ENCODE measurements at places on chromosomes 1 and 21.

DNA sequence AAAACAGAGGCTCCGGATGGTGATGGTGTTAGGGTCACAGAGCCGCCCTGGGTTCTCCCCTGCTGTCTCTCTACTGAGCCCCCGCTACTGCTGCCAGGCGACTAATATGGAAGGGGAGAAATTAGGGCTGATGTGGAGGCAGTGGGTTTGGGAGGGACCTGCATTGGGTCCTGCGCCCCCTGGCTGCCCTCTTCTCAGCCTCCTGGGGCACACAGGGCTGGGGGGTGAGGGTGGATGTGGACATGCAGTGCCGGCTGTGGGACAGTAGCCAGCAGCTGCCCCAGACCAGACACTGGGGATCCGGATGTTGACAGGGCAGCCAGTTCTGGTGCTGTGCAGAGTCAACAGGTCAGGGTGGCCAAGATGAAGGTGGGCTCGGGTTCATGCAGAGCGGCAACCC is 1.5 kb upstream of the CLCNKB start:
- no peak for DNase-seq

- no peak for DNase-seq
Measured at GRCh38 chr1:36796106-36796590, 238.2 kb downstream of the GRIK3 start.

- no peak for DNase-seq
Measured at GRCh38 chr1:17194133-17194475, 10.8 kb upstream of the PADI1 start.

DNA sequence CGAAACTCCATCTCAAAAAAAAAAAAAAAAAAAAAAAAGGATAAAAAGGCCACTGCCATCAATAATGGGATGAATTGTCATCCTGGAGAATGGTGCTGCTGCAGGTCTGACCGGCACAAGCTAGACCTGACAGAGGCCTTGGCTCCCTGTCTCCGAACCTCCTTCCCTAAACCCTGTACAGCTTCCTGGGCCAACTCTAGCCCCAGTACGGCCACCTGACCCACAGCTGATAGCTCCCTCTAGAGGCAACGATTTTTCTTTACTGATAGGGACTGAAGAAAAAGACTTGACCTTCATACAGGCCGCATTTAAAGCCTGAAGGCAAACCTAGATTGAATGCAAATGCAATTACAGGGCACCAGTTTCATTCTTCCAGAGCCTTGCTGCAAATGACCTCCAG is 30.7 kb downstream of the NOL9 start:
- no peak for DNase-seq

GRCh38 chr21:28541371-28542112 is 451.1 kb downstream of the LTN1 start:
- DNase-seq: no peak

- DNase-seq: no peak
Measured at GRCh38 chr1:19811206-19811851, 3.8 kb downstream of the RNF186 start.

DNA sequence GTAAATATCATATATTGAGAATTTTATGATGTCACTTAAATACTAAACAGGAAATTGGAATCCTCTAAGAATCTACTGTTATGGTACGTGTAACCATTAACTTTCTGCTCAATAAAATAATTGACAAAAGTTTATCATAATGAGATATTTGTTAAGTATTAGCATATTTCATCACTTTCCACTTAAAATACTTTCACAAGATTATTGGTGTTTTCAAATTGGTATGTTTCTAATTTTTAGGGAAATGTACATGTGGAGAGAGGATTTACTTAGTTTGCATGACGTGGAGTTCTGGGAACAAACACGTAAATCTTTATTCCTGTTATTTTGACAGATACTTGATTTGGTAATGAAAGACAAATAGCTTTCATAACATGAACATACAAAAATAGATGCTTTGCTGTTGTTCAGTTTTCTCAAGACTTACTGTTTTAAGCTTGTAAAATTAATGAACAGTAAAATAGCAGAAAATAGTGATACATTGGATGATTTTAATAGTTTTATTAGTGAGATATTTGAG is 1.6 kb downstream of the SRSF11 start:
- DNase-seq: no peak

- no peak for DNase-seq
Measured at GRCh38 chr1:16484931-16485330, 29.2 kb downstream of the RNU1-1 start.

- DNase-seq: no peak
Measured at GRCh38 chr21:44875316-44875700, 1.8 kb upstream of the PTTG1IP start.

DNA sequence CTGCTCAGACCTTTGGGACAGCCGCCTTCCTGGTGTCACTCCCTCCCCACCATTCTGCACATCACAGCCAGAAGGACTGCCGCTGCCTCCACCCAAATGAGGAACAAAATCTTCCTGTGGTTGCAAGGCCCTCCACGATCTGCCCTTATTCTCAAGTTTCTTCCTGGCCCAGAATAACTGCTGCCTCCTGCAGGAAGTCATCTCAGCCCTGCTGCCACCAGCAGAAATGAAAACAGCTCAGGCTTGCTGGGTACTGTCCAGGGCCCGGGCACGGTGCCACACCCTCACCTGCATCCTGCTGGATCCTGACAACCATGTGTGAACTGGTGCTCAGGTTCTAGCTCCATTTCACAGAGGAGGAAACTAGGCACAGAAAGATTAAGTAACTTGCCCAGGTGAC is 2.8 kb downstream of the CLDN19 start:
- peak; percentile 29 for DNase-seq

DNA sequence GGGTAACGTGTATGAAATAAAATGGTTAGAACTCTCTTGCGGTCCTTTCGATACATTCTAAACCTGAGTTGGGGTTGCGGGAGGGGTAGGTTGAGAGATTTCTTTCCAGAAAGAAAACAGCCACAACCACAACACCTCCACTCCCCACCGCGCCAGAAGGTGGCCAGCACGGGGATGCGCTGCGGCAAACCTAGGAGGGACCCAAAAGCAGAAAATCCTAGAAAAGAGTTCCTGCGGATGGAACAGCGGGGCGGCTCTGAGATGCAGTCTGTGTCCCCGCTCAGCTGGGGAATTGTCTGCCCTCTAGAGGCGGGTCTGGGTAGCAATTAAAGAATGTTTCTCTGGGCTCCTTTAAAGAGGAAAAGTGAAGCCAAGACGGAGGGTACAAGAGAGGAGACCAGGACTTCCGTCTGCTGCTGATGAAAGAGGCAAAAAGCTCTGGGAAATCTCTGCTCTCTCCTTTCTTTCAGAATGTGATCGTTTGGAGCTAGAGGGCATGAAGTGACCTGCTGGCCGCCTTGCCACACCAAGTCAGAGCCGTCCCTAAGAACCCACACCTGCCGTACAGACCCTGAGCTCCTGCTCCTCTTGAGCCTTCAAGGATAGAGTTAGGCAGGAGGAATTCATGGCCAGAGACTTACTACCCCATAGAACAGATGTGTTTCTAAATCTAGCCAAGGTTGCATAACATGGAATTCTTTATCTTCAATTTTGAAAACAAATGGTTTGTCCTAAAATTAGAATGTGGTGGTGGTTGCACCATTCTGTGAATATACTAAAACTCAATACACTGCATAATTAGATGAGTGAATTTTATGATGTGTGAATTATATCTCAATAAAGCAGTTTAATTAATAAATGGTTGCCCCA is 46.5 kb upstream of the COA6 start:
- peak; percentile 38 for DNase-seq

DNA sequence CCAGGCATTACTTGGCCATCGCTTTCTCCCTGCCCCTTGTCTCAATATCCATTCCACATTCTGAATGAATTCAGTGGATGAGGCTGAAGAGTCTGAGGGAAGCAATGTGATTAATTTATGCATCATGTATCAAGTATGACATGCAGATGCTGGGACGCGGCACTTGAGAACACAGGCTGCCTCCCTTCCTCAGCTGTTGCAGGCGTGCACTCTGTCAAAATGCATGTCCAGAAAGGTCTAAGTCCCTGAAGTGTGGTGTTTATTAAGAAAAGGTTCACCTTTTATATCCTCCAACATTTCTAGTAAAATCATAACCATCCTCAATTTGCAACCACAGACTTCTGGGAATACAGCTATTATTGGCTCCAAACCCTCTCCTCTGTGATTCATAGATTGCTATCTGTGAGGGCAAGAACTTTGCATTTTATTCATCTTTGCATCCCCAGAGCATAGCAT is 22.6 kb upstream of the RAB3GAP2 start:
- DNase-seq: no peak

DNA sequence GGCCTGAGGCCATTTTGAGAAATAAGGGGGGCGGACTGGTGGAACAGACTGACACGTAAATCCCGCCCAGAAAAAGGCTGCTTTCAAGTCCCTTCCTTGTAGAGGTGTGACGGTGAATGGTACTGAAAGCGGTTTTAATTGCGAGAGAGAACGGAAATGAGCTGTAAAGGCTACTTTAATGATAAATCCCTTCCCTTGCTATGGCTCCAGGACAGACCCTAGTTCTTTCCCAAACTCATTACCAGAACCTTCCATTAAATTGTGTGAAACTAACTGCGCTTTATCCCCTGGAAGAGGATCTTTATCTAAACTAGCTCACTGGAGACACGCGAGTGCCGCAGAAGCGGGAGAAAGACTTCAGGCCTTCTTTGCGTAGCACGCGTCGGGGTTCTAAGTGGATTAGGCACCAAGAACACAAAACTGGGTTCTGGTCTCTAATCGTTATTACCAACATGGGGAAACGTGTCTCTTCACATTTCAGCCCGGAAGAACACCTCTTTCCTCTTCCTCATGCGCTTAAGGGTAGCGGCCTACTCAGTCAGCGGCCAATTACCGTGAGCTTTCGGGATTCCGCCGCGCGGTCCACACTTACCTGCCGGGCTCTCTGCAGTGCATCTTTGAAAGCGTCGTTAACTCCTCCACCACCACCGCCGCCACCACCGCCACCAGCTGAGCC is 441 bp downstream of the FUBP1 start:
- peak; percentile 72 for DNase-seq

DNA sequence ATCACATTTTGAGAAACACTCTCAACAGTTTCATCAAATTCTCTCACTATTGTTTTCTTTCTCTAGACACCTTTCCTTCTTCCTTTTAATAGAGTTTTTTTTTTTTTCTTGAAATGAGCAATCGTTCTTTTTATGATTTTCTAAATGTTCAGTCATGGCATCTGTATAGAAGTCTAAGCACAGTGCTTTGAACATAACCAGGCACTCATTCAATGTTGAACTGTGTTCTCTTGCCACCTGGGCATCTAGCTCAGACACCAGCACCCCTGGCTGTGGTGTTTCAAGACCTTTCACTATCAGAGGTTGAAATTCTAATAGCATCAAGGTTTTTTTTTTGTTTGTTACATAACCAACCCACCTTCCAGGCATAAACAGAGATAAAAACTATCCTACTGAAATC is 96.6 kb downstream of the DNM3 start:
- DNase-seq: no peak

DNA sequence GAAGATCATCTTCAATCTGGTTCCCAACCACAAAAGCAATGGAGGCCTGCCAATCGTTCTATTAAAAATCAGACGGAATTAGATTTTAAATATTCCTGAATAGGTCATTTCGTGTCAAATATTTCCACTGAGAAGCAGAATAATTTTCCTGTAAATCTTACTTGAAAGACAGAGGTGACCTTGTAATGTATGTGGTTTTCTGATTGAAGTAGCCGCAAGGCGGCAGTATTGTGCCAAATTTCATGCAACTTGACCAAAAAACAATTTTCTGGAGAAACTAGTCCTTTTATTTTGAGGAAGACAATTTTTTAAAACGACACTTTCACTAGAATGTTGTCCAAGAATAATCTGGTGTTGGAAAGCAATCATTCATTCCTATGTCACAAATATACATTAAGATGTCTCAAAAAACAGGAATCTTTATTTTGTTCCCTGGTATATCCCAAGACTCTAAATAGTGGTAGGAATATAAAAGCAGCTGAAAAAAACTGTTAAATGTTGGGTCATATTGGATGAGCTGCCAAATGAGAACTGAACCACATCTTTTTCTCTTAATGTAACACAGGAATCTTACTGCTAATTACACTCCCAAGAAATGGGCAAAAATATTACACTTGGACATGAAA is 33.6 kb downstream of the SPAG17 start:
- peak; percentile 8 for DNase-seq

- DNase-seq: no peak
Measured at GRCh38 chr21:14766241-14766640, 220.1 kb upstream of the SAMSN1 start.

- DNase-seq: no peak
Measured at GRCh38 chr1:151832318-151832980, 847 bp upstream of the RORC start.

GRCh38 chr1:228666686-228667623 is 68.3 kb upstream of the RHOU start:
- no peak for DNase-seq

DNA sequence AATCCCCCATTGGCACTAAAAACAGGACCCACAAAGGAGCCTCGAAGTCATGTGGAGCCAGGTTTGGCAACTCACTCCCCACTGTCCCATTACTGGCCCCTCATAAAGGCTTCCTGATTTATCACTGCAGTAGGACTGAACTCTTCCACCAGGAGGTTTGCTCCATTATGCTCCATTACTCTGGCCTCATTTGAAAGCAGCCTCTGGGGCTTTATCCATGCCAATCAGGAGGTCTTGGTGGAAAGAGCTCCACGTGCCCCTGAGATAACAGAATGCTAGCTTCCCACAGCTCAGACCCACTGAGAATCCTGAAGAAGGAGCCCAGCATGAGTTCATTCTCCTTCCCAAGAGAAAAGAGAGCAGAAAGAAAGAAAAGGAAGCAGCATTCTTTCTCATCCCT is 76.4 kb downstream of the HIVEP3 start:
- no peak for DNase-seq

DNA sequence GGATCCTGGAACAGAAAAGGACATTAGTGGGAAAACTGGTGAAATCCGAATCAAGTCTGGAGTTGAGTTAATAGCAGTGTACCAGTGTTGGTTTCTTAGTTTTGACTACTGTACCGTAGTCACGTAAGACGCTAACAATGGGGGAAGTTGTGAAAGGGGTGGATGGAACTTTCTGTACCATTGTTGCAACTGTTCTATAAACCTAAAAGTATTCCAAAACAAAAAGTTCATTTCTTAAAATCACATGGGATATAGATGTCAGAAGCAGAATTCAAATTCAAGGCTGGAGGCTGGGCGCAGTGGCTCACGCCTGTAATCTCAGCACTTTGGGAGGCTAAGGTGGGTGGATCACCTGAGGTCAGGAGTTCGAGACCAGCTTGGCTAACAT is 16.9 kb downstream of the ARHGEF19 start:
- DNase-seq: no peak

- DNase-seq: no peak
Measured at GRCh38 chr21:46517361-46517760, 58.7 kb downstream of the DIP2A start.

- peak; percentile 50 for DNase-seq
Measured at GRCh38 chr21:35400233-35400939, 351.3 kb upstream of the RUNX1 start.

DNA sequence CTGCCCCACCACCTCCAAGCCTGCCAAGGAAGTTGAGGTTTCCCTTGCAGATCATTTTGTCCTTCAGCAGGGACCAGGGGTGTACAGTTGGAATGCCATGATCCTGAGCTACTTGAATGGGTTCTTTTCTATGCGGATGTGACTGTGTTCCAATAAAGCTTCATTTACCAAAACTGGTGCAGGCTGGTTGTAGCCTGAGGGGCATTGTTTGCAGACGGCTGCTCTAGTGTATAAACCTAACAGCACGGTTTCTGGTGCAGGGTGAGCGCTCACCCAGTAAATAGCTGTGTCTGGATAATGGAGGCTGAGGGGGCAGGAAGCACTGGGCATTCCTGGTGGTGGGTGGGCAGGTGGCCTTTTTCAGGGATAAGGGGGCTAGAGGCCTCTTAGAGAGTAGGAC is 72.7 kb upstream of the ACTL8 start:
- no peak for DNase-seq

- no peak for DNase-seq
Measured at GRCh38 chr1:6184083-6184783, 4.1 kb upstream of the CHD5 start.

Measured in GM06990 (cell line).